ENCODE measurements at places on chromosomes 4 and X.

DNA sequence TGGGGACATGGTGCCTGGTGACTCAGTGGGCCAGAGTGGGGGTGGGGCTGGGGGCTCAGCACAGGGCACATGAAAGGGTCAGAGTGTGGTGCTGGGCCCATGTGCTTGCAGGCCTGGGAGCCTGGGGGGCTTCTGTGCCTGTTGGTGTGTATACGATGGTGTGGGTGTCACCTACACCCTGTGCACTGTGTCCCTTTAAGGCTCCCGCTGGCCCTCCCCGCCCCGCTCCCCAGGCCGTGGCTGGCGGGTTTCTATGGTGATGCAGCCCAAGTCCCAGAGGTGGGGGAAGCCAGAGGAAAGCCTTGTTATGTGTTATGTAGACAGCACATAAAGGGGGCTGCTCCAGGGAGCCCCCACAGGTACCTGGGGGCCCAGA, 5.5 kb downstream of the L1CAM start:
- DNase-seq, result no peak

GRCh38 chr4:102388611-102389010, 43.3 kb upstream of the SLC39A8 start:
- DNase-seq, result no peak

GRCh38 chrX:69238114-69238886, 73.0 kb upstream of the PJA1 start:
- no peak for DNase-seq

GRCh38 chrX:68490644-68491043, 8.2 kb upstream of the YIPF6 start:
- no peak for DNase-seq

DNA sequence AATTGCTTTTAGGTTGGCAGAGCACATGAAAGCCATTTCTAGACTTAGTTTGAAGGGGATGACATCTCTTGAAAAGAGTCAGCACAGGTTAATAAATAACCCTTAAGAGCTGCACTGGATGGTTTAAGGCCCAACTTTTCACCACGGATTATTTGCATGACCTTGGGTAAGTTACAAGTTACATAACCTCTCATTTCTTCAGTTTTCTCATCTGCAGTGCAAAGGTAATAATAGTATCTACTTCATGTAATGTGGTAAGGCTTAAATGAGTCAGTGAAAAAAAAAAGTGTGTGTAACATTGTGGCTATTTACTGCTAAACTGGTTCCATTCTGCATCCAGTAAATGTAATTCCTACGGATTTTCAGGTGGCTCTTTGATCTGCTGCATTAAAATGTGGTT, 715.8 kb downstream of the CCSER1 start:
- no peak for DNase-seq

DNA sequence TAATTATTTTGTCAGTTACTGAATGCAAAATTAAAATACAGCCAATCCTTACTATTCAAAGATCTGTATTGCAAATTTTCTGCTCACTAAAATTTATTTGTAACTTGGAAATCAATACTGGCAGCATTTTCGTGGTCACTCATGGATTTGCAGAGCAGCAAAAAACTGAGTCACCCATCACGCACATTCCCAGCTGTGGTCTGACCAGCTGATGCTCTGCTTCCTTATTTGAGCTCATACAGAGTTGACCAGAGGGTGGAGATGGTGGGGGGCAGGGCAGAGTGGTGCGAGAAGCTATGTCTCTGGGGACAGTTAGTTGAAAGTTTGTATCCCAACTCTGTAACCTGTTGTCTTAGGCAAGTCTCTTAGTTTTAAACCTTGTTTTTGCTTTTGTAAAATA, 214.8 kb downstream of the SPCS3 start:
- DNase-seq, result no peak
